ENCODE measurements at places on chromosomes 12 and 14.
A peak's percentile ranks its signal among the peaks of the same experiment; 100 is the strongest.

DNA sequence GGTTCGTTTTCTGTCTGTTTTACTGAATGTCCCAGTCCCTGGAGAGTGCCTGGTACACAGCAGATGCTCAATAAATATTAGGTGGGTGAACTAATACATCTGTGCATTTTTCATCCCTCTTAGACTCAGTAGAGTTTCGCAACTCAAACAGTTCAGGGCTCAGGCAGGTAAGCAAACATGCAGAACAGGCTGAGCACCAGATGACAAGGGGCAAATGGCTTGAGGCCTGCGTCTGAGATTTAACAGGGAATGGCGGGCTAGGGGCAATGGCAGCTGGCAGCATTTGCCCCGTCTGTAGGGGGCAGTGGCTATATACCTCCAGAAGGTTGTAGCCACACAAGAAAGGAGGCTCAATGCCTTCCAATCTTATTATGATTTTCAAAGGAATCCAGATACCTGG, 8.6 kb upstream of the RAN start:
- ATAC-seq: no peak

- no peak for ATAC-seq
Measured at GRCh38 chr14:38762426-38762825, 340.6 kb downstream of the SEC23A start.

DNA sequence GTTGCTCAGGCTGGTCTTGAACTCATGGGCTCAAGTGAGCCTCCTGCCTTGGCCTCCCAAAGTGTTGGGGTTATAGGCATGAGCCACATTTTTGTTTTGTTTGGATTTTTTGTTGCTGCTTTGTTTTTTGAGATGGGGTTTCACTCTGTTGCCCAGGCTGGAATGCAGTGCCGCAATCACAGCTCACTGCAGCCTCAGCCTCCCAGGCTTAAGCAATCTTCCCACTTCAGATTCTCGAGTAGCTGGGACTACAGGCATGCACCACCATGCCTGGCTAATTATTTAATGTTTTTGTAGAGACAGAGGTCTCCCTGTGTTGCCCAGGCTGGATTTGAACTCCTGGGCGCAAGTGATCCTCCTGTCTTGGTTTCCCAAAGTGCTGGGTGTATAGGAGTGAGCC, 5.7 kb upstream of the PLEK2 start:
- ATAC-seq: no peak

- no peak for ATAC-seq
Measured at GRCh38 chr14:89315493-89316470, 101.3 kb downstream of the FOXN3 start.

GRCh38 chr14:76163668-76164363, 12.1 kb downstream of the GPATCH2L start:
- no peak for ATAC-seq

DNA sequence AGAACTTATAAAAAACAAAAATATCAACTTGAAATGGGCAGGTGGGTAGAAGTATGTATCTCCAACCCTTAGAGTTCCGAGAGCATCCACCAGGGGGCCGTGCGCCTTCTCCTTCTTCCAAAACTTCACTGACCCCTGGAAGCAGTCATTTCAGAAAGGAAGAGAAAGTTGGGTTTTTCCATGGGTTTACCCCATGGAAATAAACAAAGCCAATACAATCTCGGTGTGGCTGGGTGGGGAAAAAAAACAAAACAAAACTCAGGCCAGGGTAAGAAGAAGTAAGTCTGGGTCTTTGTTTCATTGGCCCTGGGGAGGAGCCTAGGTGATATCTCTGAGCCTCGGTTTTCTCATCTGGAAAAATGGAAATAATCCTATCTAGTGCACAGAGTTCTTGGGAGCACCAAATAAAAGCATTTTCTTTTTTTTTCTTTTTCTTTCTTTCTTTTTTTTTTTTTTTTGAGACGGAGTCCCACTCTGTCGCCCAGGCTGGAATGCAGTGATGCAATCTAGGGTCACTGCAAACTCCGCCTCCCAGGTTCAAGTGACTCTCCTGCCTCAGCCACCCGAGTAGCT, 33.6 kb upstream of the HNF1A start:
- ATAC-seq: peak; percentile 64

DNA sequence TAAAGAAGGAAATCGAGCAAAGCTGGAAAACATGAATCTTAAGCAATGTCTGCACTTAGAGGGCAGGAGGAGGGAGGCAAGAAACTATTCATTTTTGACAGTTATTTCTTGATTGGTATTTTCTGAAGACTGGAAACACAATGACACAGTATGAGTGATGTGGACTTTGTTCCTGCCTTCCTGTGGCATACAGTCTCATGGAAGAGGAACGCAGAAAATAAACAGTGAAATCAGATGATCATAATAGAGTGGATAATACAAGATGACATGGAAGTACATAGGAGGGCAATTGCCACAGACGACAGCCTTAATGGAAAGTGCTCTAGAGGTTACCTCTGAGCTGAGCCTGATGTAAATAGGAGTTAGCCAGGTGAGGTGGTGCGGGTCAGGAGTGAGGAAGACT, 140.4 kb upstream of the MAX start:
- ATAC-seq: no peak

DNA sequence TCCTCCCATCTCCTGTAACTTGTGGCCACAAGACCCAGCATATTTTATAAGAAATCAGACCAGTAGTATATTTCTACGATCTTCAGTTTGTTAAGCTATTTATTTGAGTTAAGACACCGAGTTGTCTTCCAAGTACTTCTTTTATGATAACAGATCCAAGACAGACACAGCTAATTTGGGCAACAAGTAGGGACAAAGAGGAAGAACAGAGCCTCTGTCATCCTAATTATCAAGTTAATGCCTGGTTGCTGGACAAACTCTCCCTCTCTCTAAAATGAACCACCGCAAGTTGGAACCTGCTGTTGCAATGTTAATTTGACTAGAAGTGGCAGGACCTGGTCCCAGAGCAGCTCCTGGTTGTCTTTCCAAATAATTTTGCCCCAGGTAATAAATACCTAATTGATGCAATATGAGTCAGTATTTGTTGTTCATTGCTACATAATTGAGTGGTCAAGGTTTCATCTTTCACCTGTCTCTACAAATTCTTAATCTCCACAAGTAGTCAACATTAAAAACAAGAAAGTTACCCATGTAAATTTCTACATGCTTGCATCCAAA, 323.7 kb downstream of the PAWR start:
- no peak for ATAC-seq

DNA sequence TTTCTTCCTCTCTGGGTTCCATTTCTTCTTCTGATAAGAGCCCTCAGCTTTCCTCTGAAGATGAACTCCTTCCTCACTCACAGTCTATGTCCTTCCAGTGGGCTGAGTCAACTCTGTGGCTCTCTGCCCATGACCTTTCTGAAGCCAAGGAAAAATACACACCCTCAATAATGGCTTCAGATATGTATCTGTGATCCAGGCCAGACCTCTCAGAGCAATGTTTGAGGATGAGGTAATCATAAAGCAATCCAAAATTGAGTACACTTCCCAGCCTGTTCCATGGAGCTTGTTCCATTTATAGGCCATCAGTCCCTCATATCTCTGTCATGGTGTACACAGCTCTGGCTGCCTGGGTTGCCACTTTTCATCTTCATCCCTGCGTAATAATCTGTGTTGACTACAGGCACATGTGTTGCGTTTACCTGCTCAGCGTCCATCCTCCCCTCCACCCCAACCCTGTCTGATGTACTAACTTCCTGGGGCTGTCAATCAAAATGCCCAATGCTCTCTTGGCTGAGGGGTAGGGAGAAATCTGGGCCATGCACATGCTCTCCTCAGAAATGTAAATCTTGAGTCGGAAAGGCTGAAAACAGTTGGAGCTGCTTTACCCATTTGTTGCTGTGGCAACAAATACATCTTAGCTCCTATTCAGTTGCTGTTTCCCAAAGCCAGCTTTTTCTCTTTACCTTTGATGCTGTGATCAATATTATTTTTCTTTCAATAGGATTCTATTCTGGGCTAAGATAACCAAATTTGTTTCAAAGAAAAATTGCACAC, 377.8 kb upstream of the TMEM132C start:
- no peak for ATAC-seq

DNA sequence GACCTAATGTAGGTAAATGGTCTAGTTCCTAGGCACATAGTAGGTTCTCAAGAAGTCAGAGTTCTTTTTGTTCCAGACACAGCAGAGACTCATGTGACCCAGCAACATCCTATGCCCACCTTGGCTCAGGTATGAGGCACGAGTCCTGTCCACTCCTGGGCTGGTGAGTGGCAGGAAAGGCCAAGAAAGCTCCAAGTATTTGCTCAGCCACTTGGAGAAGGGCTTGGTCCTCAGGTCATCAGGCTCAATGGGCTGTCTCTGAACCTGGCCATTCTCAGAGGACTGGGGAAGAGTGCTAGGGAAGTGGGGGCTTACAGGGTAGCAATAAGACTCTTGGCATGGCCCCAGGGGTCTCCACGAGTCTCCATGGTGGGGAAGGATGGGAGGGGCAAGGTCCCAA, 253.1 kb downstream of the NTF3 start:
- no peak for ATAC-seq

DNA sequence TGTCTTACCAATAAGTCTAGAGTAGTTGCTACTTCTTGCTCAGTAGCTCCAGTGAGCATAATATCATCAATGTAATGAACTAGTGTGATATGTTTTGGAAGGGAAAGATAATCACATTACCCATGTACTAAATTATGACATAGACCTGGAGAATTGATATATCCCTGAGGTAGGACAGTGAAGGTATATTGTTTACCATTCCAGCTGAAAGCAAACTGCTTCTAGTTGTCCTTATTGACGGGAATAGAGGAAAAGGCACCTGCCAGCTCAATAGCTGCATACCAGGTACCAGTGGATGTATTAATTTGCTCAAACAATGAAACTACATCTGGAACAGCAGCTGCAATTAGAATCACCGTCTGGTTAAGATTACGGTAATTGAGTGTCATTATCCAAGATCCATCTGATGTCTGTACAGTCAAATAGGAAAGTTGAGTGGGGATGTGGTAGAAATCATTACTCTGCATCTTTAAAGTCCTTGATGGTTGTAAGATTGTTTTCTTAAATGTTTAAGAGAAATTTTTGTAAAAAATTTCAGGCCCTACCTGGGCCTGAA, 100.0 kb upstream of the ARHGAP5 start:
- no peak for ATAC-seq

GRCh38 chr14:31880935-31881334, 196.2 kb upstream of the ARHGAP5 start:
- ATAC-seq: peak; percentile 74

DNA sequence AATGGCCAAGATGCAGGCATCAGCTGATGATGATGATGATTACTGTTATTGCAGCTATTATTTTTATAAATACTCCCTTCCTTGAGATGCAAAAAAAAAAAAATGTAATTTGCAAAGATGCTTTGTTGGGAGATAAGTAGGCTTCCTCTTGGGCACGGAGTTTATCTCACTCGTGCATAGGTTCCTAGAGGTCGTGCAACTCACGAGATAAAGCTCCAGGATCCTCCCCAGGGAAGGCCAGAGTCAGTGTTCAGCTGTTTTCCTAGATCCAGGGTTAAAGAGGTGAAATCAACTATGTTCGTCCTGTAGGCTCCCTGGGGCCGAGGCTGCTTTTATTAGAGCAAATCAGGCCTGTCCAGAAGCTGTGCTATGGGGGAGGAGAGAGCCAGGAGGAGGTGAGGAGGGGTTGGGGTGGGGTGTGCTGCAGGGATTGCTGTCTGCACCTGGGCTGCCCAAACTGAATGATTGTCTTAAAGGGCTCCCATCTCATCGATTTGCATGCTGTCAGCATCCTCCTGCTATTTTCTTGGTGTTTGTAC, 270.3 kb downstream of the NRXN3 start:
- ATAC-seq: no peak

DNA sequence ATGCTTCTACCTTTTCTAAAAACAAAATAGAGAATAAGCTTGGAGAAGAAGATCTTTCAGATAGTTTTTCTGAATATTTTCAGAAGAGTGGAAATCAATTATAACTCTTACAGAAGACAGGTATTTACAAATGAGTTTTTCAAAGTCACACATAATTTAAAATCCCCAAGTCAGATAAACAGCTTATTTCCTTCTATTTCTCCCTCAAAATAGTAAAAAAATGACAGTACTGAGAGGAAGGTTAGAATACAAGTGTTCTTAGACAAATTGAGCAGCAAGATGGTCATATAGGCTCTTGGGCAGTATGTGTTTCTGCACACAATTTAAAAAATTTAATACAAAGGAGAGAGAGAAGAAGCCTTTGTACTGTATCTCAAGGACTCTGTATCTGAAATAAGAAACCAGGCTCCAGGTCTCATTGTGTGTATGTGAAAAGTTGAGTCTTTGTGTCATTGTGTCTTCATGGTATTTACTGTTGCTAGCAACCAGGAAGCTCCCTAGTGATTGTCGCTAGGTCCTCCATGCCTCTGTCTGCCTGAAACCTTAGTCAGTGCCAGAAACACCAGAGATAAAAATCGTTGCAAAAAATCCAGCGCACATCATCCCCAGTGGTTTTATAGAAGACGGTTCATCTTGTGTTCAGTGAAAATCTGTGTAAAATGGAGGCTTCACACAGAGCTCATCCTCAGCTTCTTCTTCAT, 12.9 kb upstream of the TUBA1A start:
- ATAC-seq: peak; percentile 71

- no peak for ATAC-seq
Measured at GRCh38 chr14:96901227-96901626, 104.0 kb downstream of the VRK1 start.

DNA sequence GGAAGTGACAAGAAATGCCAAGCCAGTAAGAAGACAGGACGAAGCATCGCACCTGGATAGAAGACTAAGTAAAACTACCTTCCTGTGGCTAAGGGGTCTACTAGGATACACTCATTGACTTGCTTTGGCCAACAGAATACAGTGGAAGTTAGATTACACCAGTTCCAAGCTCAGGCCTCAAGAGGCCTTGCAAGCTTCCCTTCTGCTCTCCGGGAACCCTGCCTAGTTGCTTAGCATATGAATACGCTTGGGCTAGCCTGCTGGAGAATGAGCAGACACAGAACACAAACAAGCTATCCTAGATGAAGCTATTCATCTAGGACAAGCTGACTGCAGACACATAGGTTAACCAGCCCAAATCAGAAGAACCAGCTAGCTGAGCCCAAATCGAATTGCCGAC, 97.0 kb downstream of the DPF3 start:
- peak; percentile 60 for ATAC-seq

GRCh38 chr12:41485203-41485602, 297.1 kb downstream of the PDZRN4 start:
- ATAC-seq: no peak

DNA sequence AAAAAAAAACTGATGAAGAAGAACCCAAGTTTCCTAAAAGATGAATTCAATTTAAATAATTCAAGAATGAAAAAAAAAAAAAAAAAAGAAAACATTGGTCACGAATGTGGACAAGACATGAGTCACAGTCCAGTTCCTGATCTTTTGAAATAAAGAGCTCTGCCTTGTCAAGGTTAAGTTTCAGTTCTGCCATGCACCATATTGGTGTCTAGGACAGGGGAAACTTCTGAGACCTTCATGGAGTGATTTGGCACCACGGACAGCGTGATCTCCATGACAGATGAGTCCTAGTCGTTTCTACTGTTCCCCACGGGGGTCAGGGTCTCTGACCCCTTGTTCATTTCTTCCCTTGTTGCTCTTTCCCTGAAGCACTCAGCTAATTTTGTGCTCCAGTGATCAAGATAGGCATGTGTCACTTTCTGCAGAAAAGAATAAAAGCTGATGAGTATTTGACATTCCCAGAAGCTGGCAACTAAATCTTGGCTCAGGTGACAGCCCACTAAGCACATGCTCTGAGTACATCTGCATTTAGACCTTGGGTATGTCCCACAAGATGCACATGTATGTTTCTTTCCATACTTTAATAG, 1159.7 kb downstream of the BCL11B start:
- no peak for ATAC-seq
